ENCODE measurements at places on chromosomes 7 and 10. TPM values are rescaled to one million over a fixed set of nuclear protein-coding genes. Genes with fewer than 3 reads are reported as not detected.

- DNase-seq, result no peak
- no peaks in the 10 kb centered on the region for H3K36me3 ChIP-seq
- H3K4me3 ChIP-seq, result no peak overlapping the region
- no peaks in the 10 kb centered on the region for H3K27me3 ChIP-seq
- no peaks in the 10 kb centered on the region for H3K4me1 ChIP-seq
Measured at GRCh38 chr10:1210667-1211066, 154.5 kb downstream of the WDR37 start.

DNA sequence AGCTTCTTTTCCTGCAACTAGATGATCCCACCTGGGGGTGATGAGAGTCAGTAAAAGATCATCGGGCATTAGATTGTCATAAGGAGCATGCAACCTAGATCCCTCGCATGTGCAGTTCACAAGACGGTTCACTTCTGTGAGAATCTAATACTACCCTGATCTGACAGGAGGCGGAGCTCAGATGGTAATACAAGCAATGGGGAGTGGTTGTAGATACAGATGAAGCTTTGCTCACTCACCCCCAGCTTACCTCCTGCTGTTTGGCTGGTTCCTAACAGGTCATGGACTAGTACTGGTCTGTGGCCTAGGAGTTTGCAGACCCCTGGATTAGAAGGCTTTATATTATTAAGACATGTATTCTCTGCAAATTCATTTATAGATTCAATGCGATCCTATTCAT lies 181.6 kb upstream of the MGMT start:
- DNase-seq, result no peak
- no peaks in the 10 kb centered on the region for H3K27me3 ChIP-seq
- H3K4me3 ChIP-seq, result no peak overlapping the region
- no peaks in the 10 kb centered on the region for H3K4me1 ChIP-seq
- H3K27ac ChIP-seq, result no peak overlapping the region
- no peaks in the 10 kb centered on the region for H3K36me3 ChIP-seq

- no peak overlapping the region for H3K27ac ChIP-seq
- no peak for DNase-seq
- no peaks in the 10 kb centered on the region for H3K4me1 ChIP-seq
Measured at GRCh38 chr10:92787557-92788152, 60.7 kb upstream of the EXOC6 start.

DNA sequence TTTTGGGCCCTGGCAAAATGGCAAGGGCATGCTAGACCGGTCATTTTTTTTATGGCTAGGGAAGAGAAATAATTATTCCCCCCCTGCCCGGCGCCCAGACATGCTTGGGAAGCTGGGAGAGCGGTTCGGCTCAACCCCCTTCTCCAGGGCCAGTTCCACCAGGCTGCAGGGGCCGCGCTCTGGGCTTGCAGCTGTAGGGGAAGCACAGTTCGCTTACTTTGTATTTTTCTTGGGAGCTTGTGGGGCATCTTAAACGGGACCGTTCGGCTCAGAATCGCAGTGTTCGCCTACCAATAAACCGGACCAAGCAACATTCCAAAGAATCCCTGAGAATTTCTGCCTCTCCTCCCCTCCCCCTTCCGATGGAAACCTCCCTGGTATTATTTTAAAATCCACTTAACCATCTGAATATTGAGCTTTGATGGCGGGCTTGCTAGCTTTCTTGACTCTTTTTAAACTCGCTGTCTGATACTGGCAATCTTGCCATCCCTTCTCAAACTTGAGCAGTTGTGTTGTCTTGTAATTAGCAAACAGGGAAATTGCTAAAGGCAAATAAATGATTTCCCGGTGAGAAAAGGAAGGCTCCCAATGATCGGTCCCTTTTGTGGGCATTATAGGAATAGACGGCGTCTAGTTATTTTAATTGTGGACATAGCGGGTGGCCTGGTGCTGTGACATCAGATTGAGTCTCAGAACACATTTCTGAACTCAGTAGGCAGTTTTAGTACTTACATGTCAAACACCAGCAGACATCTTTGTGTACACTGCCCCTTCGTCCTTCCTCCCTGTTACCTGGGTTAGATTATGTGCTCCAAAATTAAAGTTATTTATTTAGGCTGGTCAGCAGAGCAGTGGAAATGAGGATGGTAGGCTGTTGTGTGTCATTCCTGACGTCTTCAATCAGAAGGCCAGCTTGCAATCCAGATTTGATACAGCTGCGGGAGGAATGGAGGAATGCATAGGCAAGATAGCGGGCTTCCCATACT lies 3.4 kb downstream of the TCF7L2 start:
- H3K27ac ChIP-seq, result peak overlapping the region; percentile 95
- H3K4me1 ChIP-seq, result peaks cover 63% of the 10 kb centered on the region
- peak overlapping the region; percentile 78 for H3K4me3 ChIP-seq
- DNase-seq, result no peak
- H3K36me3 ChIP-seq, result no peaks in the 10 kb centered on the region

GRCh38 chr10:2619472-2619871 lies 447.9 kb upstream of the PFKP start:
- DNase-seq, result no peak
- no peaks in the 10 kb centered on the region for H3K36me3 ChIP-seq
- H3K27me3 ChIP-seq, result no peaks in the 10 kb centered on the region
- H3K4me3 ChIP-seq, result no peak overlapping the region
- H3K4me1 ChIP-seq, result no peaks in the 10 kb centered on the region

The SOSTDC1 gene
- total RNA-seq, result 5.9 TPM

- no peaks in the 10 kb centered on the region for H3K27me3 ChIP-seq
- no peak overlapping the region for H3K4me3 ChIP-seq
- H3K27ac ChIP-seq, result no peak overlapping the region
- DNase-seq, result no peak
Measured at GRCh38 chr7:112405286-112405685, 45.0 kb upstream of the IFRD1 start.

- no peak overlapping the region for H3K4me3 ChIP-seq
- H3K4me1 ChIP-seq, result no peaks in the 10 kb centered on the region
- no peak overlapping the region for H3K27ac ChIP-seq
- H3K27me3 ChIP-seq, result no peaks in the 10 kb centered on the region
Measured at GRCh38 chr10:31083765-31084184, 52.1 kb upstream of the ZNF438 start.

GRCh38 chr7:73577627-73578341 lies 595 bp downstream of the TBL2 start:
- no peaks in the 10 kb centered on the region for H3K27me3 ChIP-seq
- peak overlapping the region; percentile 93 for H3K4me3 ChIP-seq
- DNase-seq, result no peak
- peak overlapping the region; percentile 94 for H3K27ac ChIP-seq
- peaks cover 32% of the 10 kb centered on the region for H3K4me1 ChIP-seq

The STOX1 gene
- total RNA-seq, result 2.5 TPM

DNA sequence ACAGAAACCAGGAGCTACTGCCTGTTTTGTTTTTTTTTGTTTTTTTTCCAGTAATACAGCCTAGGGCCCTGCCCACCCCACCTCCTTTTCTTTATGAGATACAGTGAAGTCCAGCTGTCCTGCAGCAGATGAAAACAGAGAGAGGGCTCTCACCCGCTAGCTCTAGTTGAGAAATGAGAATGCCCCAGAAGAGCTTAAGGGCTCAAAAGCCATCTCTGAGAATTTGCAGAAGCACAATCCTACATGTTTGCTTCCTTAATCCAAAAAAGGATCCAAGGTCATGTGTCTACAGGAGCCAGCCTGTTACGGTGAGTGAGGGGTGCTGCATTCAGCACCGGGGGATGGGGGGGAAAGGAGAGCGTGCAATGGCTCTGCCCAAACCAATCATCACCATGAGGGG lies 122.7 kb downstream of the KCNMA1 start:
- DNase-seq, result no peak
- H3K27ac ChIP-seq, result no peak overlapping the region
- H3K27me3 ChIP-seq, result no peaks in the 10 kb centered on the region

- H3K4me1 ChIP-seq, result no peaks in the 10 kb centered on the region
- no peaks in the 10 kb centered on the region for H3K36me3 ChIP-seq
- DNase-seq, result no peak
Measured at GRCh38 chr7:107785926-107786325, 17.1 kb downstream of the SLC26A3 start.

DNA sequence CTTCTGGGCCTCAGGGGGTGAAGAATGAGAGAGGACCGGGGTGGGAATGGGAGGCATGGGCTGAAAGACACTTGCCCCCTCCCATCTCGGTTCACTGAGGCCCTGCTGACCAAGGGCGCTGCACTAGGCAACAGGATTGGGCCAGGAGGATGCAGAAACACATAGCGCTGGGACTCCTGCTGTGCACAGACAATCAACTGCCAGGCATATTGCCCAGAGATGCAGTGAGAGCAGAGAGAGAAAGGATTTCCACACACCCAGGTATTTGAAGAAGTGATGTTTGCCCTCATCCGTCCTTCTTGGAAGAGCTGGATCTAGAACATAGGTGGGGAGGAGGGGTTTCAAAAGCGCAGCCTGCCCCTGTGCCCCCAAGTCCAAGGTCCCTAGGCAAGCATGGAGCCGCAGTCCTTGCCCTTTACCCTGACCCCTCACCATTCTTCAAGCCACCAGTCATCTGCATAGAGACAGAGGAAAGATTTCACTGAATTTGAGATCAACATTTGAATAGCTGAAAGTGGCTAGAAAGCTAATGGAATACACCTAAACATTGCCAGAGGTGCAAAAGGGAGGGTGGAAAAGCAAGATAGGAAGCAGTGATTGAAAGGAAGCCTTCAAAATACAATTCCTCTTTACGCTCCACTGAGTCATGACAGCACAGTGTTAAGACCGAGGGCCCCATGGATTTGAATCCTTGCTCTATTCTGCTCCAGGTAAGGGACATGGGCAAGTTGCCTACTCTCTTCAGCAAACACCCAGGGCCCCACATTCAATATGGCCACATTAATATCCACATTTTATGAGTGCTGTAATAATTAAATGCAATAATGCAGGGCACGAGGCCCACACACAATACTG lies 44.2 kb upstream of the TNS3 start:
- H3K4me3 ChIP-seq, result no peak overlapping the region
- no peak overlapping the region for H3K27ac ChIP-seq
- peaks cover 18% of the 10 kb centered on the region for H3K4me1 ChIP-seq
- no peak for DNase-seq

DNA sequence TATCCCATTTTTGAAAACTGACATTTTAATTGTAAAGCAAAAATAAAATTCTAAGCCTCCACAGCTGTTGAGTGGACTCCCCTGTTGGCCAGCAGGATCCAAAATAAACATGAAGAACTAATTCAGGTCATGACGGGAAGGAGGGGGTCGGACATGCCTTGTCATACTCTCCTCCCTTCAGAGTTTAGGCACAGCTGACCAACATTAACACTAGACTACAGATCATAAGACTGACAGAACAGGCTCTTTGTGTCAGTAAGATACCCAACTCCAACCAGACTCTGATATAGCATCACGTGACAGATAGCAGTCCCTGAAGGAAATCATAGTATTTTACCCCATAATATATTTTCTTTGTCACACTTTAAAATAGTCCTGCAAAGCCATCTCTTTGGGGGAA lies 20.9 kb upstream of the ZNF12 start:
- peaks cover 21% of the 10 kb centered on the region for H3K4me1 ChIP-seq
- H3K27me3 ChIP-seq, result no peaks in the 10 kb centered on the region
- H3K4me3 ChIP-seq, result no peak overlapping the region
- peaks cover 9% of the 10 kb centered on the region for H3K36me3 ChIP-seq
- DNase-seq, result no peak

GRCh38 chr10:45544191-45544590 lies 128.4 kb downstream of the ZFAND4 start:
- H3K4me3 ChIP-seq, result no peak overlapping the region
- H3K27me3 ChIP-seq, result no peaks in the 10 kb centered on the region
- no peak for DNase-seq
- no peaks in the 10 kb centered on the region for H3K4me1 ChIP-seq
- H3K36me3 ChIP-seq, result no peaks in the 10 kb centered on the region

GRCh38 chr10:28316696-28317095 lies 13.8 kb upstream of the MPP7 start:
- H3K36me3 ChIP-seq, result no peaks in the 10 kb centered on the region
- H3K4me1 ChIP-seq, result no peaks in the 10 kb centered on the region
- no peaks in the 10 kb centered on the region for H3K27me3 ChIP-seq
- DNase-seq, result no peak

GRCh38 chr10:16717622-16718395 lies 99.4 kb downstream of the RSU1 start:
- no peak for DNase-seq
- H3K36me3 ChIP-seq, result no peaks in the 10 kb centered on the region
- no peaks in the 10 kb centered on the region for H3K27me3 ChIP-seq
- no peak overlapping the region for H3K27ac ChIP-seq
- H3K4me1 ChIP-seq, result no peaks in the 10 kb centered on the region

The ABCB4 gene
- 0.49 TPM for total RNA-seq

The LRRC18 gene
- not detected for total RNA-seq

DNA sequence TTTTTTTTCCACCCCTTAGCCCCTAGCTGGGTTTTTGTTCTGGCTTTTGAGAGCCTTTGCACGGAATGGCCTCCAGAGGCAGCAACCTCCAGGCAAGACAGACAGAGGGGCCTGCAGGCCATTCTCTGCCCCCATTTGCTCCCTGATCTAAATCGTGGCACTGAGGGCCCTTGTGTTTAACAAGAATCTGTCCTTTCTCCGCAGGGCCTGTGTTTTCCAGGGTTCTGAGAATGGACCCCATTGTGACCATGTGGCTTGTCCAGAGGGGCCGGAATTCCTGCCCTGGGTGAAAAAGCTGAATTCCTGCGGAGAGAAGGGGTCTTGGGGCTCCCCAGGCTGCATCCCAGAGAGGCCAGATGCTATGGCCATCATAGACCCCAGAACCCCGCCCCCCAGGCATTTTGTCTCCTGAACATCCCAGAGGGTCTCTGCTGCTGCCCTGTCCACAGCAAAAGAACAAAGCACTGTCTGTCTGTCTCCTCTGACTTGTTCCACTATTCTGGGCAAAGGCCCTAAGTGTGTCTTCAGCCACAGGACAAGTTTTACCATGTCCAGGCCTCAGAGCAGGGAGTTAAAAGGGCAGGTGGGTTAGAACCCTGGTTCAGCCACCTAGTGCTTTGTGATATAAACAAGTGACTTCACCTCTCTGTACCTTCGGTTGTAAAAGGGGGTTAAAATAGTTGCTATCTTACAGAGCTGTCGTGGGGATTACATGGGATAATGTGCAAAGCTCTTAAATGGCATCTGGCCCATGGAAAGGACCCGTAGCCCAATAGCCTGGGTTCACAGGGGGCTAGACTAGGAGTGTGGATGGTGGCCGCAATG lies 155.6 kb downstream of the SH3PXD2A start:
- H3K4me3 ChIP-seq, result no peak overlapping the region
- H3K4me1 ChIP-seq, result peaks cover 30% of the 10 kb centered on the region
- no peak for DNase-seq
- H3K36me3 ChIP-seq, result no peaks in the 10 kb centered on the region
- H3K27ac ChIP-seq, result no peak overlapping the region

DNA sequence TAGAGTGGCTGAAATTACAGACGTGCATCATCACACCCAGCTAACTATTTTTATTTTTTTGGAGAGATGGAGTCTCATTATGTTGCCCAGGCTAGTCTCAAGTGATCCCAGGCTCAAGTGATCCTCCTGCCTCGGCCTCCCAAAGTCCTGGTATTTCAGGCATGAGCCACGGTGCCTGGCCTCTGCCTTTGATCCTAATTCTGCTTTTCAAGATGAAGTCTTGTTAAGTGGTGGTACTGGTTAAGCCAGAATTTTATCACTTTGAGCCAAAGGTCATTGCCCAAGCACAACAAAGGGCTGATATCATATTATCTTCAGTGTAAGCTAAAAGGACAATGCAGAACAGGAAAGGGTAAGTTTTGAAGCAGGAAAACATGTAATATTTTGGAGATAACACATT lies 64.2 kb downstream of the MYOF start:
- DNase-seq, result no peak
- peaks cover 38% of the 10 kb centered on the region for H3K4me1 ChIP-seq
- H3K27me3 ChIP-seq, result no peaks in the 10 kb centered on the region
- H3K27ac ChIP-seq, result no peak overlapping the region
- no peak overlapping the region for H3K4me3 ChIP-seq
- H3K36me3 ChIP-seq, result no peaks in the 10 kb centered on the region

Measured in vagina (tissue), 2 donors.